ENCODE measurements at places on chromosomes 12 and 14. TPM values are rescaled to one million over a fixed set of nuclear protein-coding genes. Genes with fewer than 3 reads are reported as not detected.

Gene KCNC2
- 0.10 TPM for total RNA-seq

- DNase-seq, result no peak
These were observed 125.5 kb upstream of the DCN start for GRCh38 chr12:91307957-91308670.

GRCh38 chr14:51597261-51598001 is 54.3 kb upstream of the FRMD6 start:
- no peak for DNase-seq

Gene TAS2R20
- total RNA-seq, result 3.9 TPM

Gene TSPAN9
- total RNA-seq, result 17.2 TPM

Gene KRT79
- 0.21 TPM for total RNA-seq

- no peak for DNase-seq
These were observed 349.3 kb downstream of the DIO2 start for GRCh38 chr14:79862045-79862444.

DNA sequence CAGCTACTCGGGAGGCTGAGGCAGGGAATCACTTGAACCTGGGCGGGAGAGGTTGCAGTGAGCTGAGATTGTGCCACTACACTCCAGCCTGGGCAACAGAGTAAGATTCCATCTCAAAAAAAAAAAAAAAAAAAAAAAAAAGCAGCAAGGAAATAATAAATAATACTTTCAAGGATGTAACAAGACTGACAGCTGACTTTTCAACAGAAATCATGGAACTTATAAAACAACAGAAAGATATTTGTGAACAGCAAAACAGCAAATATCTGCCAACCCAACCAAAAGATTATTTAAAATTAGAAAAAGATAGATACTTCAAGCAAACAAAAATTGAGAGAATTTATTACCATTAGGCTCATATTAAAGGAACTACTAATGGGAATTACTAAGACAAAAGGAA is 115.1 kb downstream of the TSHR start:
- DNase-seq, result no peak

Gene SRRM4
- total RNA-seq, result 0.63 TPM

DNA sequence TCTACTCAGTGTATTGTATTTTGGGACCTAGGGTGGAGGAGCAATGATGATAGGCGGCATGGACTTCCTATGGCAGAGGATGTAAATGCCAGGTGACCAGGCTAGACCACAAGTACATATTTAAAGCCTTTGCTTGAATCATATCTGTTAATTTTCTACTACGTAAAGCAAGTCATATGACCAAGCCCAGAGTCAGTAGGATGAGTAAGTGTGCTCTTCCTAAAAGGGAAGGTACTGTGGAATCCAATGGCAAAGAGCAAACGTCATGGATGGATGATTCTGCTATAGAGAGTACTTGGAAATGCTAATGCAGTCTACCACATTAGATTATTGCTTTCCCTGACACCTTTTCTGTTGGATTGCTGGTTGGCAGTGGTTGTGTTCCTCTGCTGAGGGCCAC is 16.8 kb downstream of the GPATCH2L start:
- no peak for DNase-seq

Gene KRT4
- not detected for total RNA-seq

Gene AMIGO2
- total RNA-seq, result 3.5 TPM

DNA sequence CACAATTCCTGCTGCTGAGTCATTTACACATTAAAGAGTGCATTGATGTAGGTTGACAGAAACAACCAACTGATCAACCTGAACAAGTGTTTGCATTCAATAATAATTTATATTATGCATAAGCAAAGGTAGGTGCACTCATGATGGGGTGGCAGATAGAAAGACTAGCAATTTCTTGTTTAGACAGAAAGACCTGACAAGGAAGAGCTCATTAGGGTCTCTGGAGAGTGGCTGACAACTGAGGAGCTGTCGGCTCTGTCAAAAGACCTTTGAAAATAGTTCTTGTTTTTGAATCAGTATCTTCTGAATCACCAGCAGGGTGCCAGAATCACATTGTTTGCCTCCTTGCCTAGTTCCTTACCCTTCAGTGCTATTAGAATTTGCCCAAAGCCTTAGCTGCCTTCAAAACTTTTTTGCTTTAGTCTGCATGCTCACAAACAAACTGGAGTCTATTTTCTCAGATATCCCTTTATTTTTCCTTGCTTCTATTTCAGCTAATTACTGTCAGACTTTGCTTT is 234.7 kb downstream of the BTG1 start:
- DNase-seq, result peak; percentile 3

GRCh38 chr14:98907271-98907670 is 364.7 kb downstream of the BCL11B start:
- DNase-seq, result no peak

Gene KRT72
- not detected for total RNA-seq

- DNase-seq, result no peak
These were observed 9.5 kb upstream of the NAA30 start for GRCh38 chr14:57380935-57381334.

GRCh38 chr12:810671-811415 is 58.5 kb downstream of the WNK1 start:
- no peak for DNase-seq

DNA sequence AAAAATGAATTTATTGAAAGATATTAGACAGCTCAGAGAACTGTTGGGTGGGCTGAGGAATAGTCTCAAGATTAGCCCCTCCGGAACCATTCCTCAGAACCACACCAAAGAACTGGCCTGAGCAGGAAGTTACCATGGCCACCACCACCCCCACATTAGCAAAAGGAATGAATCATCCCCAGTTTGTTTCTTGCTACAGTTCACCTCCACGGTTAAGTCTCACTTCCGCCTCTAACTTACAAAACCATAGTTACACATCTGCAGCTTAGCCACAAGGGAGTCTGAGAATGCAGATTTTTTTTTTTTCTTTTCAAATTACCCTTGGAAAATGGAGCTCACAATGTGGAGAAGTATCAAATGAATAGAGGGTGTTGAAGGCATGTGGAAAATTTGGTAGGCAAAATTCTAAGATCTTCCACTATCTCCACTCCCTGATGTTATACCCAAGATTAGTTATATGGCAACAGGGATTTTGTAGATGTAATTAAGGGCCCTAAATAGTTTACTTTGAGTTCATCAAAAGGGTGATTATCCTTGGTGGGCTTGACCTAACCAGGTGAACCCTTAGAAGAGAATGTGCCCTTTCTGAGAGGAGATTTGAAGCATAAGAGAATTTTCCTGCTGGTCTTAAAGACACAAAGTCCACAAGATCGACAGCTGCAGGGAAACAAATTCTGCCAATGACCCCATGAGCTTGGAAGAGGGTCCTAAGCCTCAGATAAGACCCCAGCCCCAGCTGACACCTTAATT is 129.8 kb upstream of the KRR1 start:
- no peak for DNase-seq

DNA sequence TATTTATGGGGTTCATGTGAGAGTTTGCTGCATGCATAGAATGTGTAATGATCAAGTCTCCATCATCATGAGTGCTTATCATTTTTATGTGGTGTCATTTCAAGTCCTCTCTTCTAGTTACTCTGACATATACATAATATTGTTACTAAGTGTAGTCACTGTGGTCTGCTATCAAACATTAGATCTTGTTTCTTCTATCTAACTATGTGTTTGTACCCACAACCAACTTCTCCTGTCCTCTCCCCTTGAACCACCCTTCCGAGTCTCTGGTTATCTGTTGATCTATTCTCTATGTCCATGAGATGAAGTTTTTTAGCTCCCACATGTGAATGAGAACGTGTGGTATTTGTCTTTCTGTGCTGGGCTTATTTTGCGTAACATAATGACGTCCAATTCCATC is 107.7 kb downstream of the RAD51B start:
- DNase-seq, result no peak

GRCh38 chr12:132414634-132415326 is 75.2 kb upstream of the FBRSL1 start:
- DNase-seq, result peak; percentile 92

DNA sequence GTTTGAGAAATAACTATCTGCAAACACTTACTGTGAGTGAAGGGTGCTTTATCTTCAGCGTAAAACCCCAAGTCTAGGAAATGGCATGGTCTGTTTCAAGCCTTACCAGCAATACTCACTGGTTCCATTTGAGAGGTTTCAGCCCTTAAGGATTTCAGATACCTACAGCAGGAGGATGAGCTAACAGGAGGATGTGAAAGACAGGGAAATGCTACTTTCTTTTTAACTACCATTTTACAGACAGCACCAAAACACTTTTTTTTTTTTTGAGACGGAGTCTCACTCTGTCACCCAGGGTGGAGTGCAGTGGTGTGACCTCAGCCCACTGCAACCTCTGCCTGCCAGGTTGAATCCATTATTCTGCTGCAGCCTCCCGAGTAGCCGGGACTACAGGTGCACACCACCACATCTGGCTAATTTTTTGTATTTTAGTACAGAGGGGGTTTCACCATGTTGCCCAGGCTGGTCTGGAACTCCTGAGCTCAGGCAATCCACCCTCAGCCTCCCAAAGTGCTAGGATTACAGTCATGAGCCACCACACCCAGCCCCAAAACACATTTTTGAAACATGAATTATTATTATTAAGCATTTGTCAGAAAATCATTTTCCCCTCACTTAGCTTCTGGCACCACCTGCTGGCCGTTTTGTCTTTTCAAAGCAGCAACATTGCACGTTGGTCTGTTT is 4.6 kb downstream of the MTRFR start:
- peak; percentile 79 for DNase-seq

DNA sequence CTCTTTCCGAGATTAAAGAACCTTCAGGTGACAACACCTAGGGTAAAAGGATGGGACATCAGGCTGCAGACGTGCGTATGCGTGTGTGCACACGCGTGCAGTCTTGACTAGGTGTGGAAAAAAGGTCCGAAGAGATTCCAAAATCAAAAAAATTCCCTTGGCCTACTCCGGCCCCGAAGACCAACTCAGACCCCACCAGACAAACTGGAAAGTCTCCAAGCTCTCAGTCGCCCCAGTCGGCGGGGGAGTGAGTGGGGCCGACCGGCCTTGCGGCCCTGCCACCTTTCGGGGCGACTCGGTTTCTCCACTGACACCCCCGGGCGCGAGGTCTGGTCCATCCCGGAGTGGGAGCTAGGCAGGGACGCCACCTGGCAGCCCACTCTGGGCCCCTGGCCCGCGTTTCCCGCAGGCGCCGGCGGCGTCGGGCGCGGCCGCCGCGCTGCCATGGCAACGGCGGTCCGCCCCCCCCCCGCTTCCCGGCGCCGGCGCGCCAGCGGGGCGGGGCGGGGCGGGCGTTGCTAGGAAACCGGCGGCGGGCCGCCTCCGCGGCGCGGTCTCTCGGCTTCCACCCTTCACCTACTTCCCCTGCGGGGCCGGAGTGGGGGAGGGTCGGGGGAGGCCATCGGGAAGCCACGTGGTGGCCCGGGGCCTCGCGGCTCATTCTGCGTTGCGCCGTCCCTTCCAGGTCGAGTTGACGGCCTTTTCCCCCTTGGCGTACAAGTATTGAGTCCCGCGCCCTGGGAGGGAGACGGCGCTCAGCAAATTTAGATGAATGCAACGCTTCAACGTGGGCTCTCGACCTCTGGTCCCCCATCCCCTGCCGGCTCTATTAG is 253.1 kb downstream of the EFCAB11 start:
- peak; percentile 95 for DNase-seq

GRCh38 chr14:66383257-66383656 is 102.9 kb upstream of the CCDC196 start:
- no peak for DNase-seq

GRCh38 chr14:99199846-99200653 is 71.9 kb downstream of the BCL11B start:
- DNase-seq, result no peak

Gene SIX6
- not detected for total RNA-seq

- DNase-seq, result peak; percentile 72
These were observed 3.3 kb downstream of the BHLHE41 start for GRCh38 chr12:26121323-26122060.

GRCh38 chr12:93570552-93571364 is 1.7 kb upstream of the SOCS2 start:
- DNase-seq, result peak; percentile 97

- DNase-seq, result no peak
These were observed 2.2 kb downstream of the ZDHHC17 start for GRCh38 chr12:76766161-76766560.

DNA sequence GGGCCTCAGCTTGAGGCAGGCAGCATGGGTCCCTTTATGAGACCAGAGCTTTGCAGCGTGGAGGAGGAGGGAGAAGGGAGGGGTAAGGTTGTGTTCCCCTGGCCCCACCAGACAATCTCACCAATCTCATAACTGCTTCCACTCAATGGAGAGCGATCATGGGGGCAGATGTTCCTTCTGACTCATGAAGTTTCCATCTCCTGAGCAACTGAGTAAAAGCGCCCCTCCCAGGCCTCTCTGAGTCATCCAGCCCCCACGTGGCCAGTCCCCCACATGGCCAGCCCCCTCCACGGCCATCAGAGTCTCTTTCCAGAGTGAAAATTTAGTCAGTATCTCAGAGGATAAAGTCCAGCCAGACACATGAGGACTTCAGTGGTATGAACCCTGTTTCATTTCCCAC is 39.2 kb upstream of the PLXNC1 start:
- no peak for DNase-seq

- no peak for DNase-seq
These were observed 108.0 kb downstream of the EEA1 start for GRCh38 chr12:92821142-92821541.

Gene MUCL1
- not detected for total RNA-seq

Gene VRK1
- total RNA-seq, result 53.3 TPM

DNA sequence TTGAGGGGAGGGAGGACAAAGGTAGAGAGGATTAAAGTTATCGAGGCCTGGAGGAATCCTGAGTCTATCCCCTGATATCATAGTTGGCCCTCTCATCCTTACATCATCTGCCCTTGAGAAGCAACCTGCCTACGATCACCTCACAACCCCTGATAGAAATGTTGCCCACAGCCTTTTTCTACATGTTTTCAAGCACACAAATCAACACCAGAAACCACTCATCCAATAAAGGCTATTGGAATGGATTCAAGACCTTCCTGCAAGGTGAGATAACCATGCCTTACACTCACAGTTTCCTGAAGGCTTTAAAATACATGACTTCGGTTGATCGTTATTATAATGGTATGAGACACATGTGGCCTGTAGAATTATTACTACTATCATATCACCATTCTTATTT is 175.7 kb upstream of the EGLN3 start:
- no peak for DNase-seq

Gene IFNG
- total RNA-seq, result not detected
